ENCODE measurements at places on chromosomes 12 and 14.

DNA sequence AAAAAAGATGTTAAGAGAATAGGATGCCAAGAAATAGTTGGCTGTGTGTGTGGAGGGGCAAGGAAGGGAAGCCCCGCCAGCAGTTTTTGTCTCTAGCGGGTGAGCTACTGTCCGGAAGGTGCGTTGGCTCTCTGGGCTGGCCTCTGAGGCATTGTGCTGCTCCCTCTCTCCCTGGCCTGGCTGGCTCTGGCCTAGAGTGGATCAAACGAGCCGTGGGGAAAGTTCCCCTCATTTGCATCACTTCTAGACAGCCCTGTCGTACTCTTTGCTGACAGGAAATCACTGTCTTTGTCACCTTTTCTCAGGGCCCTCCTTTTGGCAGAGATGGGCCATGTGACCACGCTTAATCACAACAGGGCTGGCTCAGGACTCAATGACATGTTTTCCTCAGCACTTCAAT is 236.1 kb upstream of the NPAS3 start:
- DNase-seq = no peak

GRCh38 chr14:78399316-78399889 is 229.2 kb downstream of the NRXN3 start:
- DNase-seq = no peak

DNA sequence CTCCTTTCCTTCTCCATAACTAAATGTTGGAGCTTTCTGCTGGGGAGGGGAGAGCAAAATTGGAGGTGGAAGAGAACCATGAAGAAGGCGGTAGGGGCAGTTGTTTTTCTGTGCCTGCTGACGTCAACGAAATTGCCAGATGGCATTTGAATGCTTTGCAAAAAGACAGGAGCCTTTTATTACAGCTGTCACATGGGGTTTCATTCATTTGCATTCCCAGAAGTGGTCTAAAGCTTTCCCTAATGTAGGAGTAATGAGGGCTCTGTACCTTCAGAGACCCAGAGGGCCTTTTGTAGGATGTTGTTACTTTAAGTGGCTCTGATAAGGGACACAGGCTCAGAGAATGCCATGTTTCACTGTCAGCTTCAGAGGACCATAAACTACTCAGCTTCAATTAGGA is 107.1 kb upstream of the SLCO1C1 start:
- no peak for DNase-seq

DNA sequence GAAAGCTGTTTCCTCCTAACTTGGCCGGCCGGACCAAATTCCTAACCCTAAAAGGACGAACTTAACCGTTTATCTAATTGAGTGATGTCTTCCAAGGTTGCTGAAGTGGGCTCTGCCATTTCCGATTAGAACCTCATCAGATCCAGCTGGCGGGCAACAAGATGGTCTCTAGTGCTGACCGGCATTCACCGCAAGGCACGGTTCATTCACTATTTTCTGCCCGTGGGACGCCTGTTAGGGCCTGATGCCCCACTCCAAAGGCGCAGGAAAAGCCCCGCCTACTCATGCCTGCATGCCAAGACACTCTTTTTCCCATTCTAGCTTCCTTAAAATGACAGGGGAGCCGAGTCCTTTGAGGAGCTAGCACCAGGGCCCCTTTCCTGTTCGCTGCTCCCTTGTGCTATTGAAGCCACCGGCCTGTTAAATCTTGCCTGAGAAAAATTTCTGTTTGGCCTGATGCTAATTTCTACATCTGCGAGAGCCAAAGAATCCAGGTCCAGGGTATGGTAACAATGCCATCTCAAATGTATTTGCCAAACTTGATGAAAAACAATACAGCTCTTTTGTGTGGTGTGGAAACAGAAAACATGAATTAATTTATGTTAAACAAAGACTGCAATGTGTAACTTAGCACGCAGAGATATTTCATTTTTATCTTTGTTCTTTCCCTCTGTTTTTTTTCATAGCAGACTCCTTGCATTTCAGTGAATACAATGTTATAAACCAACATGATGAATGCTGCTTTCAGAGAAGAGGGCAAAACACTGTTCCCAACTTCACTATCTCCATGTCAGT is 1071.2 kb upstream of the USP15 start:
- no peak for DNase-seq

GRCh38 chr14:86847140-86847539 is 1145.8 kb downstream of the GALC start:
- DNase-seq = no peak

Measured in urinary bladder (tissue), 4 donors.